Activated naive CD4-positive, alpha-beta T cell (primary cell): ENCODE measurements at places on chromosomes 1 and 21.

- DNase-seq = no peak
Measured at GRCh38 chr1:108609483-108610049, 49.7 kb downstream of the EEIG2 start.

- DNase-seq = no peak
Measured at GRCh38 chr1:187001198-187001889, 172.6 kb downstream of the PLA2G4A start.

DNA sequence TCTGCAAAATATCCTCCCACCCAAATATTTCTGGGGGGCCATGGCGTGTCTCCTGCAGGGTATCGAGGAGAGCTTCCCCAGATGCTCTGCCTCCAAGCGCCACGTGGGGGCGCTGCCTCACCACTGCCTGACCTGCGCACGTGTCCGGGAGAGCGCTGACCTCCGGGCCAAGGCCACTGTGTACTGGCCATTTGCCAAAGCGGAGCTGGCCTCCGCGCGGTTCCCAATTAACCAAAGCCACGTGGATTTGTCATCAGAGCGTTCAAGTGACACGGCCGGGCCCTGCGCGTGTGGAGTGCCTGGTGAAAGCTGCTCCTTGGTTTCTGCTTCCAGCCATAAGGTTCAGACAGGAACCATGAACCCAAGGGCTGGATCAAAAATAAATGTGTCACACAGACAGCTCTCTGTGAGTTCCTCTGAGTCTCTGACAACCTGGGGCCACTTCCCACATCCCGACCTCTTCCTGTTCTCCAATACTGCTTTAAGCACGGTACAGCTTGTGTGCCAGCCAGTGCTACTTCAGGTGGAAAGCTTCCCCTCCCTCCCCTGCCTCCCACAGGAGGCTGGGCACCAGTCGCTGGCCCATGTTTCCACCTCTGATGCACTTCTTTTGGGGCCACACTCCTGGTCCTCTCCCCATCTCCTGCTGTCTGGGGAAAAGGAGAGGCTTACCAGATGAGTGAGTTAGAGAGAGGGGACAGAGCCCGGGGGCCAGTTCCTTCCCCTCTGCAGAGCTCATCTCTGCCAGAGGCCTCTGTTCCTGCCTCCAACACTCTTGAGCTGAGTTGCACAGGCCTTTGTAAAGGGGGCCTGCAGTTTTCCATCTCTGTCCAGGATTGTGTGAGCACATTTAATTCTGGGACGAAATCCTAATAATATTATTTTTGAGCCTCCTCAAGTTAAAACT lies 26.1 kb downstream of the ZP4 start:
- no peak for DNase-seq

DNA sequence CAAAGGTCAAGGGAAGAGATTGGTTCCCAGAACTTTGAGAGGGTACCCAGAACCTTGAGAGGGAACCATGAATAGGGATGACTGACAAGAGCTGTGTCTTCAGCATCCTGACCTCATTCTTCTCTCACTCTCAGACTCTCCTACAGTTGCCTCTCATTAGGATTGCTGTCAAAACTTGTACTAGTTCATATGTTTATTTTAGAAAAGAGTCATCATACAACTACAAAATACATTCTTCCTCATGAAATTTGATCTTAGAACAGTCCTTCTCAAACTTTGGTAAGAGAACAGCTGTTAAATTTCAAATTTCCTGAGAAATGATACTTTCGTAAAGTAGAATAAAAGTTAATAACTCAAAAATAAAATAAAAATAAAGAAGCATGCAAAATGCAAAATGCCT lies 161.4 kb upstream of the ZRANB2 start:
- no peak for DNase-seq
